ENCODE measurements at places on chromosomes 6 and 20. TPM values are rescaled to one million over a fixed set of nuclear protein-coding genes. Genes with fewer than 3 reads are reported as not detected.
A peak's percentile ranks its signal among the peaks of the same experiment; 100 is the strongest.

ANKRD66 gene
- total RNA-seq = not detected

RSPO3 gene
- total RNA-seq = 23.1 TPM

GSTA4 gene
- 14.1 TPM for total RNA-seq

WFDC2 gene
- 0.74 TPM for total RNA-seq

LY6G5C gene
- total RNA-seq = 2.5 TPM

BAG2 gene
- 9.3 TPM for total RNA-seq

MAK gene
- 0.09 TPM for total RNA-seq

ULBP1 gene
- 0.10 TPM for total RNA-seq

MPIG6B gene
- 0.30 TPM for total RNA-seq

STX16 gene
- total RNA-seq = 19.7 TPM

RAET1L gene
- total RNA-seq = not detected

PRSS35 gene
- total RNA-seq = 0.50 TPM

SLC23A2 gene
- total RNA-seq = 3.4 TPM

GRCh38 chr6:149359440-149359839, 40.6 kb upstream of the SUMO4 start:
- no peaks in the 10 kb centered on the region for H3K36me3 ChIP-seq
- no peak overlapping the region for H3K27ac ChIP-seq
- H3K4me3 ChIP-seq = no peak overlapping the region
- DNase-seq = no peak
- no peaks in the 10 kb centered on the region for H3K27me3 ChIP-seq

DNA sequence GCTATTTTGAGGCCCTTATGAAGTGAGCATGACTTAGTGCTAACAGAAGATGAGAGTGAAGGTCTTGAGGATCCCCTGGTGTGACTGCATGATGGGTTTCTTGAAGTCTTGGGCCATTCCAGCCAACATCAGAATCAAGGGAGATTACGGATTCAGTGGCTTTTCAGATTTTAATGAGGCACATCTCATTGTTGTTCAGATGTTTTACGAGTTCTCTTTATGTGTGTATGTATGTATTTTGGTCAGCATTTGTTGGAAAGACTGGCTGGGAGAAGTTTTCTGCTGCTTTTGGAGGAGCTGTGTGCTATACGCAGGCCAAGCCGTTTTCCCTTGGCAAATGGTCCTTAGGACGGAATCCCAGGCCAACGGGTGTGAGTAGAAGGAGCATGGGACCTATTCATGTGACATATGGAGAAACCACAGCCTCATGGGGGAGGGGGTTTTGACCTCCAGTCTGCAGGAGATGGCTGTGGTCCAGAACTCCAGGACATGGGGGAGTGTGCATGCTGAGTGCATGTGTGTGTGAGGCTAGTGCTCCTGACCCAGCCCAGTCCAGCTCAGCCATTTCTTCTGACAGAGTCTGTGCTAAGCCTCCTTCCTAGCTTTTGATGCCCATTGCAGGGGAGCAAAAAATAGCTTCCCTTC, 35.3 kb downstream of the CHMP4B start:
- peaks cover 47% of the 10 kb centered on the region for H3K4me1 ChIP-seq
- H3K27me3 ChIP-seq = no peaks in the 10 kb centered on the region
- no peak overlapping the region for H3K4me3 ChIP-seq

DNA sequence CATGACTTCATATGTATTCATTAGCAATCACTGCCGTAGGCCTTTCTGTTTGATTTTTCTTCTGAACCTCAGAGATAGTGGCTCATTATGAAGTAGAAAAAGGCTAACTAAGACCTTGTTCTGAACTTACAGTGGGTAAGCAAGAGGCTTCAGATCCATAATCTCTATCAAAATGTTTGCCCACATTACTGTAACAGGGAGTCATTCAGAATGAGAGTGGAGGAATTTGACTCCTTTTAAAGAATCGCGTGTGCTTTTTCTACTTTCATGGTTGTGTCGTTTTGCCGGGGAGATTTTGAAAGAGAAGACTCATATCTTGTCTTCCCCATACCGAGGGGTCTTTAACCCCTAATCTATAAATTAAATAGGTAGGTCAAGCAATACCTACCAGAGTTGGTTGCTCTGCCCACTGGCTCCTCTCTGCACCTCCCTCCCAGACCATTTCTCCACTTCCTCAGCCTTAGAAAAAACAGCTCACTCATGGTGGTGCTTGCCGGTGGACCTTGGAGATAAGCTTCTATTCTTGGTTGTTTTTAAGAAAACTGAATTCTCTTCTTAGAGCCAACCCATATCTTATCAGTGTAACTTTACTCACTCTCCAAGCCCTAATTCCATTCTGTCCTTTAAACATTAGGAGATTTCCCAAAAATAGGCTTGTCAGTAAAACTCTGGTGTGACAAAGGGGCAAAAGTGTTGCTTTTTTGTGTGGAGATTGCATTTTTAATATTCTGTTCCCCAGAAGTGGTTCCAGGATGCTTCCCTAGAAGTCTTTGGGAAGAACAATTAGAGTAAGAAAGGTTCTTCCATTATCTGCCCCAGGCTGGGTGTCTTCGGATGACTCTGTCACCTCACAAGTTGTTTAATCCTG, 56.6 kb downstream of the E2F3 start:
- no peak for DNase-seq
- H3K4me3 ChIP-seq = no peak overlapping the region
- H3K36me3 ChIP-seq = no peaks in the 10 kb centered on the region

DNA sequence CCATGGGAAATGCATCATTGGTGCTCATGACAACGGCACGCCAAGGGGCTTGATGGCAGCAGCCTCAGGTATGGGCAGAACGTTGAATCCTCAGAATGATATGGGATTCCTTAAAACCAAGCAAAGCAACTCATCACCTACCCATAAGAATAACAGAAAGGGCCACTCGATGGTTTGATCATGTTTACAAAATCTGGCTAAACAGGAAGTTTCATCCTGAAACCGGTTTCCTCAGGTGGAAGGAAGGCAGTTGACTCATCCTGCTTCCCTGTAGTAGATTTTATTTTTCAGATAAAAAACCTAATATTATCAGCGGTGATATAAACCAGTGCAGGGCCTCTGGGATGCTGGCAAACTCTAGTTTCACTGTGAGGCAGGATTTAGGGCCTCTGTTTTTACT, 136.9 kb upstream of the AGPAT4 start:
- H3K4me3 ChIP-seq = no peak overlapping the region
- no peaks in the 10 kb centered on the region for H3K27me3 ChIP-seq
- H3K36me3 ChIP-seq = no peaks in the 10 kb centered on the region
- peak overlapping the region; percentile 2 for H3K27ac ChIP-seq
- DNase-seq = no peak

DNA sequence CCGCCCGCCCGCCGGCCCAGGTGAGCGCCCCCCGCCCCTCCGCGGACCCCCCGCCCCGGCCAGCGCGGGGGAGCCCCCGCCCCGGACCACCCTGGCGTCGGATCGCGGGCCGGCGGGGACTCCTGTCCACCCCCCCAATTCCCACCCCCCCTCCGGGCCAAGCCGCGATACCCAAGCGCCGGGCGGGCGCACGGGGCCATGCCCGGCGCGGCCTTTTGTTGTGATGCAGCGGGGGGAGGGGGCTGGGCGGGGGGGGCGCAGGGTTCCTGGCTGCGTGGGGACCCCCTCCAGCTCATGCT, 245 bp downstream of the SRC start:
- H3K4me1 ChIP-seq = no peaks in the 10 kb centered on the region
- H3K4me3 ChIP-seq = peak overlapping the region; percentile 67
- no peak for DNase-seq
- no peaks in the 10 kb centered on the region for H3K27me3 ChIP-seq
- H3K36me3 ChIP-seq = no peaks in the 10 kb centered on the region

- no peak overlapping the region for H3K27ac ChIP-seq
- DNase-seq = no peak
Measured at GRCh38 chr6:168908887-168909286, 344.8 kb downstream of the THBS2 start.

- H3K4me1 ChIP-seq = peaks cover 4% of the 10 kb centered on the region
- H3K27ac ChIP-seq = no peak overlapping the region
- no peaks in the 10 kb centered on the region for H3K36me3 ChIP-seq
- DNase-seq = no peak
Measured at GRCh38 chr6:71317441-71317840, 28.8 kb downstream of the OGFRL1 start.

GRCh38 chr6:90399970-90400369, 103.3 kb upstream of the BACH2 start:
- H3K4me1 ChIP-seq = no peaks in the 10 kb centered on the region
- H3K27me3 ChIP-seq = no peaks in the 10 kb centered on the region
- no peak overlapping the region for H3K4me3 ChIP-seq
- H3K36me3 ChIP-seq = no peaks in the 10 kb centered on the region
- no peak for DNase-seq

- no peaks in the 10 kb centered on the region for H3K36me3 ChIP-seq
- H3K4me3 ChIP-seq = peak overlapping the region; percentile 82
- H3K4me1 ChIP-seq = peaks cover 11% of the 10 kb centered on the region
- peak overlapping the region; percentile 67 for H3K27ac ChIP-seq
Measured at GRCh38 chr6:14211562-14211942, 94.0 kb downstream of the CD83 start.

- no peak within 1 kb of the TSS for H3K4me3 ChIP-seq
- H3K27ac ChIP-seq = no peak within 1 kb of the TSS
- no peaks in the 10 kb centered on the region for H3K27me3 ChIP-seq
- H3K36me3 ChIP-seq = no peaks in the 10 kb centered on the region
- no peaks in the 10 kb centered on the region for H3K4me1 ChIP-seq
Measured at GRCh38 chr20:33007376-33008335, at the start of gene BPIFB2. BPIFB2 (plus strand) TSS chr20:33007704; CDS start chr20:33008575, 871 bp downstream.

GRCh38 chr6:137819740-137820139, 47.3 kb upstream of the TNFAIP3 start:
- DNase-seq = no peak
- no peak overlapping the region for H3K4me3 ChIP-seq
- H3K27ac ChIP-seq = no peak overlapping the region

GRCh38 chr6:35343835-35344550, 1.6 kb downstream of the PPARD start:
- H3K27me3 ChIP-seq = no peaks in the 10 kb centered on the region
- peaks cover 28% of the 10 kb centered on the region for H3K36me3 ChIP-seq
- no peak for DNase-seq
- peaks cover 44% of the 10 kb centered on the region for H3K4me1 ChIP-seq
- H3K27ac ChIP-seq = peak overlapping the region; percentile 99
- peak overlapping the region; percentile 99 for H3K4me3 ChIP-seq

DNA sequence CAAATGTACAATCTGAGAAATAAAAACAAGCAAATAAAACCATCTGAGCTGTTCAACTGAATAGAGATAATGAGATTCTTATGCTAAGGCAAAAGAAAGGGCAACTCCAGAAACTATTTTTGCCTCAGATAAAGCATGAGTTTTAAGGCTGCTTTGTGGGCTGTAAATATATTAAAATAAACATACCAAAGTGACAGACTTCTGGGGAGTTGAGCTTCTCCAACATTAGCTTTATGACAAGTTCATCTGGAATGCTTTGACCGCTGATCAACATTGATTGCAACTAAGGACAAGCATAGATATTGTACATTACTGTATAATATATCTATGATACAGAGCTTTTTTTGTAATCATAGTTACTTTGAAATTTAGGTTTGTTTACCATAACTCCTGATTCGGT, 19.3 kb downstream of the AK9 start:
- DNase-seq = no peak
- H3K36me3 ChIP-seq = no peaks in the 10 kb centered on the region
- no peaks in the 10 kb centered on the region for H3K27me3 ChIP-seq
- H3K27ac ChIP-seq = no peak overlapping the region
- H3K4me1 ChIP-seq = no peaks in the 10 kb centered on the region

- no peak for DNase-seq
- H3K27ac ChIP-seq = peak overlapping the region; percentile 99
- H3K36me3 ChIP-seq = peaks cover 37% of the 10 kb centered on the region
- peak overlapping the region; percentile 84 for H3K4me3 ChIP-seq
Measured at GRCh38 chr6:30615958-30616810, 859 bp downstream of the PPP1R10 start.

GRCh38 chr6:13015379-13015681, 298.8 kb downstream of the PHACTR1 start:
- DNase-seq = no peak
- no peaks in the 10 kb centered on the region for H3K4me1 ChIP-seq
- peaks cover 12% of the 10 kb centered on the region for H3K27me3 ChIP-seq
- no peak overlapping the region for H3K4me3 ChIP-seq

DNA sequence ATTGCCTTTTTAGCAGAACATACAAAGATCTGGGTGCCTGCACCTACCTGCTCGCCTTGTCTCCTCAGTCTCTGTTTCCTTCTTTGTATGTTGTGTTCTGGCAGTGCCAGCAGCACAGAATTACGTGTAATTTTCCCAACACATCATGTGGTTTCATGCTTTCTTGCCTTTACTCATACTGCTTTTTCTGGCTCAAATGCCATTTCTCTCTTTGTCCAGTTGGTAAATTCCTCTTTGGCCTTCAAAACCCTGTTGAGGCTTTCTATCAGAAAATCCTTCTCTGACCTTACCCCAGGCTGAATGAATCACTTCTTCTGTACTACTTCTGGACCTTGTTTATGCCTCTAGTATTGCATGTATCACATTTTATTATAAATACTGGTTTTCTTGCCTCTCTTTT, 31.8 kb downstream of the L3MBTL3 start:
- H3K27me3 ChIP-seq = no peaks in the 10 kb centered on the region
- peaks cover 22% of the 10 kb centered on the region for H3K36me3 ChIP-seq
- no peak overlapping the region for H3K4me3 ChIP-seq
- no peak overlapping the region for H3K27ac ChIP-seq

- no peaks in the 10 kb centered on the region for H3K36me3 ChIP-seq
- no peak overlapping the region for H3K4me3 ChIP-seq
- H3K27me3 ChIP-seq = no peaks in the 10 kb centered on the region
- H3K4me1 ChIP-seq = no peaks in the 10 kb centered on the region
- H3K27ac ChIP-seq = no peak overlapping the region
- DNase-seq = no peak
Measured at GRCh38 chr6:142707255-142707654, 237.7 kb downstream of the HIVEP2 start.

DNA sequence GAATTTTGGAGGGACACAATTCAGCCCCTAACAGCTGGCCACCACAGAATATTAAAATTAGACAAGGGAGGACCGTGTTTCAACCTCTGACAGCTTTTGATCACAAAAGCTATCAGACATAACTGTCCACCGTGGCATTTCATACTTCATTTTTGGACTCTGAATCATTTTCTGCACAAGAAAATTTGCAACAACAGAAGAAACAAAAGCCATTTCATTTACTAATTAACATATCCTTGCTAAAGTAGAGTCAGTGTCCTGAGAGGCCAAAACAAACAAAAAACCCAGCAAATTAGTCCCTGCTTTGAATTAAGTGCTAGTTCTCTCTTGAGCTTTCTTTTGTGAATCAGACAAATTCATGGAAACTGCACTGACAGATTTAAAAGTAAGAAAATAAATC, 17.6 kb upstream of the COL12A1 start:
- H3K36me3 ChIP-seq = no peaks in the 10 kb centered on the region
- peaks cover 4% of the 10 kb centered on the region for H3K27me3 ChIP-seq
- no peaks in the 10 kb centered on the region for H3K4me1 ChIP-seq
